Panc1 (cell line): ENCODE measurements at places on chromosomes 16 and 17.

- no peak for DNase-seq
Observed at GRCh38 chr16:15650019-15650697, at the start of gene NDE1. NDE1 (plus strand) TSS chr16:15650245; CDS start chr16:15664779, 14,534 bp downstream.

GRCh38 chr16:27236635-27237218 is 31.8 kb downstream of the NSMCE1 start:
- no peak for DNase-seq

DNA sequence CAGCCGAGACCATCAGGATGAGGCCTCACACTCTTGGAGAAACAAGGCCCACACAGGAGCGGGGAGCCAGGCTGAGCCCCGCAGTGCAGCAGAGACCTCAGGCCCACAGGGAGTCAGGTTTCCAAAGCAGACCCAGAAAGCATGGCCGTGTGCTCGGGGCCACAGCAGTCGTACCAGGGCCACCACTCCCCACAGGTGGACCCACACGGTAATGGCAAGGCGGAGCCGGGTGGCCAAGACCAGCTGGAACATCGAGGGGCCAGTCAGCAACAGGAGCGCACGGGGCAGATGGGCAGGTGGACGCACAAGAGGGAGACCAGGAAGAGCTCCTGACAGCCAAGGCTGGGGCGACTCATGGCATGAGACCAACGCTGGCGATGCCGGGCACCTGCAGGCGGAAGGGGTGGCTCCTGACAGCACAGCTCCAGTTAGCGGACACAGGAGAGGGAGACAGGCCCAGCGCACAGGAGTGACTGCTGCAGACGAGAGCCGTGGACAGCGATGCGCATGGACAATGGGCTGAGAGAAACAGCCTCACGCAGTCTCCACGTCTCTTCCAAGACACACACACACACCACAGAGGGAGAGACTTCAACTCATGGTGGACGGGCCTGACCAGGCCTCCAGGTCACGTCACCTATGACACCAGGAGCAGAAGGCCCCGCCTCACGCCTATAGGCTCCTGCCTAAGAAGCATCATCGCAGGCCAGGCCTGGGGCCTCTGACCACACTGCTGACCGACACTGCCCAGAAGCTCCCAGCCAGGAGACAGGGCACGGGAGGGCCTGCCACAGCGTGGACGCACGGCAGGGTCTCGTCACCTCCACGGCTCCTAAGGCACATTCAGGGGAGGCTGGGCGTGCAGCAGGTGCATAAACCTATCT is 58.6 kb downstream of the ZNF778 start:
- DNase-seq, result no peak

DNA sequence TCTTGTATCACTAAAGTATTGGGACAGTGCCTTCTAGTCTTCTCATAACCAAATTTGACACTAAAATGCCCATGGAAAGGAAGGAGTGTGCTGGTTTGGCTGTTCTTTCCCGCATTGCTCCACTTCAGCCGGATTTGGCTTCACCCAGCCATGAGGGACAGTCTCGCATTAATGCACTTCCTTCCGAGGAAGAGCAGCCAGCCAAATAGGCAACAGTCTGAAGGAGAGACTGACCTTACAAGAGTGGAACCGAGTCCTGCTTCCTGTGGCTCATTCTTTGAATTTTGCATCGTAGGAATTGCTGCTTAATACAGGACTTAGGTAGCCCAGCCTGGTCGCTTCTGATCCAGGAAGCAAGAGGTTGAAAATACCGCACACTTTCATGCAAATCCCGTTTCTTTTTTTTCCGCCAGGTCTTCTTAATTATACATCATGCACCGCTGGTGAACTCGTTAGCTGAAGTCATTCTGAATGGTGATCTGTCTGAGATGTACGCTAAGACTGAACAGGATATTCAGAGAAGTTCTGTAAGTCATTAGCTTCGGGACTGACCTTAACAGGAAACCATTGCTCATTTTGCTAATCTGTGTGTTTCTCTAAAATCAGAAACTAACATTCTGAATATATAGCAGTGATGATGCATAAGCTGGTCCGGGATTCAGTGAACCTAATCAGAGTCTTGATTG is 38.2 kb downstream of the CLEC16A start:
- DNase-seq, result no peak

DNA sequence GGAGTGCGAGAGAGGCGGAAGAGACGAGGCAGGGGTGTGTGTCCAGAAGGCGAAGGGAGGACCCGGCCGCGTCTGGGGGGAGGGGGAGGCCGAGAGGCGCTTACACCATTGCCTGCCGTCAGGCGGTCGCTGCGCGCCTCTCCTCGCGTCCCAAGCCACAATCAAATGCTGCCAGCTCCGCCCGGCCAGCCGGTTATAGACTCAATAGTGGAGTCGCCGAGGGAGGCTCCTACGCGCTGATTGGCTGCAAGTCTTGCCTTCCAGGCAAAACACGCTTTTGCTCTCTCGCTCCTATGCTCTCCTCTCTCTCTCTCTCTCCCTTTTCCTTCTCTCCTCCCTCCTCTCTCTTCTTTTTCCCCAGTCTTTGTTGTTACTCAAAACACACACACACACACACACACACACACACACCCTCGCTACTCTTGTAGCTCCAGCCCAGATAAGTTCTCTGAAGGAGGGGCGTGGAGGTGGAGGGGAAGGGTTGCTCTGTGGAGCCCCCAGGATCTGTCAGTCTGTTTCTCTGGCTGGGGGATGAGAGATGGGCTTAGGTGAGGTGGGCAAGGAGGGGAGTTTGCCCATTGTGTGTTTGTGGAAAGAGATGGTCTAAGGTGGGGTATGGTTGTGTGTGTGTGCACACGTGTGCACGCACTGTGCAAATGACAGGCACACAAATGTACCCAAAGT is at the start of gene DLX3:
TSS of gene DLX3 (minus strand) at position 170 of the 684 bp plus-strand sequence. CDS start 226 bp downstream, outside the sequence.
- no peak for DNase-seq

GRCh38 chr17:56177361-56177760 is 24.1 kb downstream of the ANKFN1 start:
- DNase-seq, result no peak

- DNase-seq, result no peak
Observed at GRCh38 chr17:43952351-43952723, 1.4 kb downstream of the PYY start.

DNA sequence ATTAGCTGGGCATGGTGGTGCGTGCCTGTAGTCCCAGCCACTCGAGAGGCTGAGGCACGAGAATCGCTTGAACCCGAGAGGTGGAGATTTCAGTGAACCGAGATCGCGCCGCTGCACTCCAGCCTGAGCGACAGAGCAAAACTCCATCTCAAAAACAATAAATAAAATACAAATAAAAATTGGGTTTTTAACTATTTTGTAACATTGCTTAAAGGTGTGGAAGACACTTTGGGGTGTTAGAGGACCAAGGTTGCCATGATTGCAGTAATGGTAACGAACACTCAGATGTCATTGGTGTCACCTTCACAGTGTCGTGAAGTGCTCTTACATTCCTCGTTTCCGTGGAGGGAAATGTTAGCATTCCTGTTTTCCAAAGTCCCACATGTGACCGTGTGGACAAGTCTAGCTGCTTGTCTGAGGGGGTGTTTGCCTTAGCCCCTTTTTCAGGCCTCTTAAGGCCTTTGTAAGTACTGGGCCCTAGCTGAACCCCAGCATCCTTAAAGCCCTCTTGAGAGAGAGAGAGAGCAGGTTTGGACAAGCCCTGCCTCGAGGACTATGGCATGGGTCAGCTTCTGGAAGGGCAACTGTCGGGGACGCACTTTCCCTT is 8.6 kb downstream of the C16orf96 start:
- DNase-seq, result no peak
